ENCODE measurements at places on chromosomes 11 and 22.

DNA sequence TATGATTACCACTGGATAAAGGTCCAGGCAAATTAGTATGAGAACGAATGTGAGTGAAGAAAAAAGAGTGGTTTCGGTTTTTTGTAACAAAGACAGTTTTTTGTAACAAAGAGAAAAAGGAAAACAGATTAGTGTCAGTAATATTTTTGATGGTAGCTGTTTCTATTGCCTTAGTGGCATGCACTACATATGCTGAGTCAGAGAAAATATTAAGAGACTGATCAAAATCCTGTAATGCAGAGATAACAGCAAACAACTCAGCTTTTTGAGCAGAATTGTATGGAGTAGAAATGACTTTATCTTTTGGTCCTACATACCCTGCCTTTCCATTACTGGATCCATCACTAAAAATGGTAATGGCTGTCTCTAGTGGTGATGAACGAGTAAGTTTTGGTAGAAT is 22.7 kb upstream of the MTNR1B start:
- no peak for DNase-seq

- DNase-seq: no peak
Observed at GRCh38 chr11:122653916-122654585, 1.5 kb upstream of the UBASH3B start.

GRCh38 chr11:107494055-107494454 is 36.4 kb upstream of the CWF19L2 start:
- no peak for DNase-seq

DNA sequence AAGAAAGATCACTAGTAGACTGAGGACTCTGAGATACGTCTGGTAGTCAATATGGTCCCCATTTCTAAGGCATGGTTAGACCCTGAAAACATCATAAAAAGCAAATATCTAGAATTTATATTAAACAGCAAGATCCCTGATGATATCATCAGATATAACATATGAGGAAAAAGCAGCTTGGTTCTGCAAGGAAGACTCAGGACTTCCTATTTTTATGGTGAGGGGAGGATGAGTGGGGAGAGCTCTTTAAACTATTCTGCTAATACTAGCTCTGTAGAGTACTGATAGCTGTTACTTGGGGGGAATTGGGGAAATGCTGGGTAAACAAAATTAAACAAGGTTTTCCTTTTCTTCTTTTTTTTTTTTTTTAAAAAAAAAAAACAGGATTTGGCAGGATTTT is 235.8 kb downstream of the SWAP70 start:
- DNase-seq: no peak

GRCh38 chr11:7457211-7457610 is 28.1 kb upstream of the OLFML1 start:
- DNase-seq: no peak

GRCh38 chr11:48036466-48036865 is 56.1 kb downstream of the PTPRJ start:
- DNase-seq: no peak

- DNase-seq: no peak
Observed at GRCh38 chr11:93659841-93660240, 1.6 kb upstream of the CEP295 start.

GRCh38 chr11:11420191-11420898 is 67.3 kb upstream of the CSNK2A3 start:
- DNase-seq: no peak

GRCh38 chr22:35622191-35622913 is 5.2 kb upstream of the MB start:
- DNase-seq: no peak

- no peak for DNase-seq
Observed at GRCh38 chr11:101034076-101034475, 95.5 kb downstream of the PGR start.

- no peak for DNase-seq
Observed at GRCh38 chr11:13674799-13675509, 6.5 kb downstream of the FAR1 start.

DNA sequence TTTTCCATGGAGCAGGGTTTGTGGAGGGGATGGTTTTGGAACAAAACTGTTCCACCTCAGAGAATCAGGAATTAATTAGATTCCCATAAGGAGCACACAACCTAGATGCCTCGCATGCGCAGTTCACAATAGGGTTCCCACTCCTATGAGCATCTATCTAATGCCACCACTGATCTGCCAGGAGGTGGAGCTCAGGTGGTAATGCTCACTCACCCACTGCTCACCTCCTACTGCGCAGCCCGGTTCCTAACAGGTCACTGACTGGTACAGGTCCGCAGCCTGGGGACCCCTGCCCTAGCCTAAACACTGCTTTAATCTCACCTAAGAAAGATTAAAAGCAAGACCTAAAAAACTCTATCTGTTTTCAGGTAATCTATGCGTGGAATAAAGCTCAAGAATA is 553.0 kb downstream of the JRKL start:
- DNase-seq: no peak

DNA sequence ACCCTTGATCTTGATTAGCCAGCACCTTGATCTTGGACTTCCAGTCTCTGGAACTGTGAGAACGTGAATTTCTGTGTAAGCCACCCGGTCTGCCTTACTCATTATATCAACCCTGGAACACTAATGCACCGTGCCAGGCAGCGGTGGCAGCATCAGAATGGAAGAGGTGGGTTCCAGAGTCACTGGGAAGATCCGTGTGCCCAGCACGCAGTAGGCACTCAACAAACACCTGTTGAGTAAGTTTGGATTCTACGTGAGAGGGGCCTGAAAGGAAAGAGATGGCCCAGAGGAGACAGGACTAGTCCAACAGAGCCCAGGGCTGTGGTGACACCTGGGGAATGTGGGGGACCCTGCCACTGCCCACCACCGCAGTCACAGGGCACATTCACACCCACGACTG is 6.6 kb upstream of the UPK3A start:
- DNase-seq: no peak

DNA sequence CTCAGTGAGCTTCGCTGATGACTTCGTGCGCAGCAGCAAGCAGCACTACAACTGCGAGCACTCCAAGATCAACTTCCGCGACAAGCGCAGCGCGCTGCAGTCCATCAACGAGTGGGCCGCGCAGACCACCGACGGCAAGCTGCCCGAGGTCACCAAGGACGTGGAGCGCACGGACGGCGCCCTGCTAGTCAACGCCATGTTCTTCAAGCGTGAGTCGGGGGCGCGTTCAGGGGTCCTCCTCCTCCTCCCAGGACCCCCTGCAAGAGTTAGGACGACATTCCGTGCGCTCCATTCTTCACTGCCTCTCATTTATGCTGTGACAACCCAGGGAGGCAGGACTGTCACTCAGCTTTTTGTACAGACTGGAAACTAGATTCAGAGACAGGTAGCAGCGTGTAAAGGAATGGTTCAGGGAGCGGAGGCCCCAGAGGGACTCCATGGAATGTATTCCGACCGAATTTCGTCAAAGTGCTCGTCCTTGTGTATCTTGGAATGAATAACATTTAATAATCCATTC is 4.8 kb downstream of the SERPINH1 start:
- DNase-seq: no peak

Measured in ecto neural progenitor cell (in vitro differentiated cells).